Stimulated activated CD8-positive, alpha-beta memory T cell treated with anti-CD3 and anti-CD28 coated beads, Interleukin-12 subunit alpha, Interleukin-12 subunit beta, amount 100 ng/mL, for 4 hours (primary cell): ENCODE measurements at places on chromosomes 11 and 22.

GRCh38 chr22:37354670-37355069 lies 72.4 kb downstream of the CYTH4 start:
- no peak for DNase-seq

DNA sequence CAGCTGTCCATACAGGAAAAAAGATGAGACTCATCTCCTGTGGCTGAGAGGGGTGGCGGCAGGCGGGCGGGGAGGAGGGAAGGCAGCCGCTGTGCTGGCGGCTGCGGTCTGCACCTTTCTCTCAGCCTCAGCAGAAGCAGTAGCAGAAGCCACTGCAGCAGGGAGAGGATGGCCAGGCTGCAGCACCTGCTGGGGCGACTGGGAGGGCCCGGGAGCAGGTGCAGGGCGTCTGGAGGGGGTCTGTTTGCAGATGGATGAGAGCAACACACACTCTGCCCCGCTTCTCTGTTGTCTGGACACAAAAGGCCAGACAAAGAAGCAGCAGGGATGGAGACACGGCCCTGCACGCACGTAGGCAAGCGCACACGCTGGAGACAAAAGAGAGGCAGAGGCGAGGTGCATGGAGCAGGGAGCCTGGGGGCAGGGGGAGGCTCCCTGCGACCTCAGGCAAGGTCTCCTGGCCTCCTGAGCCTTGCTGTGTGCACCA lies 9.3 kb upstream of the MIAT start:
- DNase-seq = no peak

- no peak for DNase-seq
Measured at GRCh38 chr11:67439321-67440228, 2.1 kb upstream of the PTPRCAP start.

DNA sequence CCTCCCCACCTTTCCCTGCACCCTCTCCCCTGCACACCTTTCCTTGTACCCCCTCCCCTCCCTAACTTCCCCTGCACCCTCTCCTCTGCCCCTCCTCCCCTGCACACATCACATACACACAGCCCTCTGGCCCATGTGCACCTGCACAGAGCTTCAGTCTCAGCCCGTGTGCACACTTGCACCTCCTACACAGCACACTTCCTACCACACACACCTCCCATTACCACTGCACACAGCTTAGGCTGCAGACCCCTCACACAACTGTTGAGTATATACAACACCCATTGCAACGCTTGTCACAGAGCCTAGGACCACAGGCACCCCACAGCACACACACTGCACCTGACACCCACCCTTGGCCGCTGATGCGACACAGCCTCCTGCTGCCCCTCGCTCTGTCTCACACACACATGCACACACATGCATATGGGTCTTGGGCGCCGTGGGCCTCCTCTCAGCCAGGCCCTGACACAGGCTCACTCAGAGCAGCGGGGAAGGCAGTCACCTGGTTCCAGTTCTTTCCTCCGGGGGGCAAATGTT lies 411 bp downstream of the SIGIRR start:
- DNase-seq = no peak

- peak; percentile 27 for DNase-seq
Measured at GRCh38 chr11:118051611-118052461, 25.0 kb upstream of the TMPRSS4 start.

DNA sequence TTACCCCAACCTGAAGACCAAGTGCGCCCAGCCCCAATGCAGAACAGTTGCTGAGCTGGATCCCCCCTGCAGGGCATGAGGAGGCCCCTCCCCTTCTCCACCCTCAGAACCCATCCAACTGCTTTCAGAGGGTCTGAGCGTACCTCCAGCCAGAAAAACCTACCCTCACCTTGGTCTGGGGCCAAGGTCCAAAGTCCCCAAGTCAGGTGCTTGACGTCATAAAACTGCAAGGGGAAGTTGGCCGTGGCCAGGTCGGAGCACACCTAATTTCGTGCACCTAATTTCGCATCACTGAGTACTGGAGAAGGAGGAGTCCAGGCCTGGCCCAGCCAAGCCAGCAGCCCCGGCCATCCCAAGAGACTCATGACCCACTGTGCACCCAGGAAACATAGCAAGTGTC lies 289.8 kb downstream of the CTTN start:
- DNase-seq = no peak

GRCh38 chr11:73375830-73376159 lies 404 bp upstream of the RELT start:
- no peak for DNase-seq

- no peak for DNase-seq
Measured at GRCh38 chr11:15806217-15806616, 550.1 kb downstream of the SOX6 start.

- DNase-seq = no peak
Measured at GRCh38 chr11:40207416-40207815, 1252.0 kb downstream of the LRRC4C start.

GRCh38 chr11:128831174-128832120 lies 35.6 kb downstream of the KCNJ1 start:
- peak; percentile 66 for DNase-seq
